ENCODE measurements at places on chromosomes 7 and 10.

GRCh38 chr10:59240582-59241183 is 64.2 kb downstream of the PHYHIPL start:
- DNase-seq, result peak; percentile 4

GRCh38 chr10:119348516-119349240 is 141.3 kb downstream of the GRK5 start:
- DNase-seq, result no peak

DNA sequence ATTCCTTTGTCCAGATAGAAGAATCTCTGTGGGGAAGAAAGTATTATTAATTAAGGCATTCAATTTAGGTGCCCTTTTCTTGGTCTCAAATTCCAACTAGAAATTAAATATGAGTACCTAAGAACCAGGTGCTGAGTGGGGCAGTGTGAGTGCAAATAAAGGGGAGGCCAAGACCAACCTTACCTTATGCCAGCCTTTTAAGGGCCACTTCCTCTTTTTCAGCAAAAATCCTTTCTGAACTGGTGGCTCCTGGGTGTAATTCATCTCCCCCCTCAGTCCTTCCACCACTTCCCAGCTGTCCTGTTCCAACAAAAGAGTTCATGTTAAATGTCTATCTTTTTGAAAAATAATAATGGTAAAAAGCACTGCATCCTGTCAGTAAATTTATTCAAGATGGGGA is 108.2 kb downstream of the OSBPL3 start:
- DNase-seq, result no peak

DNA sequence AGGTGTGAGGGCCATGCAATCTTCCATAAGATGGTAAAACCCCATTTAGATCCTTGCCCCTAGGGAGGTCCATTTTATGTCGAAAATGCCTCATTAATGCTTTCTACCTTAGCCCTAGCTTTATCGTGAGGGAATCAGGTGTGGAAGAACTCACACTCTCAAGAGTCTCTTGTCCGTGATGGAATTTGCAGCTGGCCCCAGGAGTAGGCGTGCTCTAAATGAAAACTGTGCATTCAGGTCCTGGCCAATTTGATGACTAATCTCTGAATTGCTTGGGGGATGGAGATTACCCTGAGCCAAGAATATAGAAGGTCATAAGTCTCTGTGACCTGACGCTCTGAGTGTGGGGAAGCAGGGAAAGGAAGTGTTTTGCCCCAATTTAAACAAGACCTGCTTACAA is 6.6 kb downstream of the C10orf90 start:
- DNase-seq, result no peak

DNA sequence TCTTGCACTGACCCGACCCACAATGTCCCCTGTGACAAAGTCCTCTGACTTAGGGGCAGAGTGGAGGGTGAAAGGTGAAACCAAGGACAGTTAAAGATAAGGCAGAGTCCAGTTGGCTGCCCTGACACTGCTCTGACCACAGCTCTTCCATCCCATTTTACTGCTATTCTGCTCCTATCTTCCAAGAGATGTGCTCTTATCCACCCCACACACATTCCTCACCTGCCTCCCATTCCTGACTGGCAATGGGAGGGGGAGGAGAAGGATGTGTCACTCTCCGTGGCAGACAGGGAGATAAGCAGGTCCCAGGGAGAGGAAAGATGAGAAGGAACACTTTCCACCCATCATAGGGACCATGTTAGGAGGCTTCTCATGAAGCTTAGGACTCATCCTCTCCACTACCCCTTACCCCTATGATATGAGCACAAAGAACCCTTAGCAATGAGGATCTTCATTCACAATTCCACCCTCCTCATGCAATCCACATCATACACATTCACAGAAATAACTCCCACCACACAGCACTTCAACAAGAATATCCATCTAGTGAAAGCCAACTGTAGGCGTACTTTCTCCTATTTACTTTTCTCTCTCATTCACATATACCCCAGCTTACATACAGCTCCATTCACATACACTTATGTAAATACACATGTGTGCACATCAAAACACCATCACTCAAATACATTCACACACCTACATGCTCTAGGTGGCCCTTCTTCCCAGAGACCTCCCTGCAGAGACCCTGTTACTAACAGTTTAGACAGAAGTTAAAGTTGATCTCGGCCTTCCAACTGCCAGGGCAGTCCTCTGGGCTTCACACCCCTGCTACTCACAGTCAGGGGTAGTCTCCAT is 6.6 kb downstream of the SYNPO2L start:
- no peak for DNase-seq

- DNase-seq, result peak; percentile 24
Observed at GRCh38 chr7:101884671-101885596, 67.5 kb downstream of the CUX1 start.

GRCh38 chr7:27250557-27251070 is 8.0 kb downstream of the EVX1 start:
- DNase-seq, result no peak

GRCh38 chr10:93115661-93116383 is 42.1 kb downstream of the CYP26A1 start:
- DNase-seq, result peak; percentile 85

DNA sequence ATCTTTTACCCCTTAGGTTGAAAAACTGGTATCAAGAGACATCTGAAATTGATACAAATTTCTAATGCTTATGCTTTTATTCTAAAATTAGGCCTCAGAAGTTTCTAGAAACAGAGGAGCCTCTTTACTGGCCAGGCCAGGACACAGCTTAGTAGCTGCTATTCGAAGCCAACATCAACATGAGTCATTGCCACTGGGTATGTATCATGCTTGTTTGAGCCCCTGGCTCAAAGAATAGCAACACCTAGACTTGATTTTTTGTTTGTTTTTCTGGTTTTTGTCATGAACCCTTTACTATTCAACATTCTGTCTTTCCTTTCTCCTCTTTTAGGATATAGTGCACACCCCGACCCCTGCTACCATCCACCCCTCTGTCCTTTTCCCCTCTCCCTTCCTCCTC is 90.9 kb upstream of the STK17A start:
- no peak for DNase-seq

DNA sequence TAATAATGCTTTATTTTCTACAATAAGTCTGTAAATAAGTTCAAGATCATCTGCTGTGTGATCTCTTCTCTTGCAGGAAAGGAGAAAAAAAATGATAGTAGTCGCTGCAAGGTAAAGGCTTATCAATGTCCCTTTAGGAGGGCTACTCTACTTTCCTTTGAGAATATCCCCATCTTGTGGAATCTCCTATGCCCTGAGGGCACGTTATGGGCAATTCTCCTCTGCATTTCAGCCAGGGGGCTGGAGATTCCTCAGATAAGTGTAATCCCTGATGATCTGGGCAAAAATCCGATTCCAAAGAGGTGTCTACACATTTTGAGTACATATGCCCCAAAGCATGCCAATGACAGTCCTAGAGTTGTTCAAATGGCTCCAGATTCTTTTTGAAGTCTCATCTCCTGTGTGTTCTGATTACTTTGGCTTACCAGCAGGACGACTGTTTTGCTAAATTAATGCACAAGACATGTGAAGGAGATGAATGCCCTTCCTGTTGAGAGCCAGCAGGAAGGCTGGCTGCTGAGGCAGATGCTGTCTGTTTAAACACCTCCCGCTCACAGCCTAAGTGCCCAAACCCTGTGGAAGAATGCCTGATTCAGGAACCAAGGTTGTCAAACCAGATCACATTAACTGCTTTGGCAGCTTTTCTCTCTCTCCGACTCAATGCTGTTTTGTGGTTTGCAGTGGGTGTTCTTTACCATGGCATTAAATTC is 171.2 kb upstream of the COL1A2 start:
- DNase-seq, result no peak

GRCh38 chr7:149869291-149869650 is 4.5 kb upstream of the ATP6V0E2 start:
- no peak for DNase-seq

GRCh38 chr10:49679480-49679893 is at the start of gene C10orf53:
Gene C10orf53, plus strand, starts transcription at chr10:49679651. Its CDS starts 47 bp downstream, at chr10:49679698.
- peak; percentile 73 for DNase-seq

GRCh38 chr10:116713846-116714245 is 28.5 kb downstream of the HSPA12A start:
- DNase-seq, result no peak

GRCh38 chr7:29471444-29472138 is 92.0 kb upstream of the PRR15 start:
- no peak for DNase-seq

GRCh38 chr7:154906736-154907355 is 96.1 kb downstream of the PAXIP1 start:
- no peak for DNase-seq

- no peak for DNase-seq
Observed at GRCh38 chr7:68014031-68014736, 1017.6 kb downstream of the TYW1 start.

DNA sequence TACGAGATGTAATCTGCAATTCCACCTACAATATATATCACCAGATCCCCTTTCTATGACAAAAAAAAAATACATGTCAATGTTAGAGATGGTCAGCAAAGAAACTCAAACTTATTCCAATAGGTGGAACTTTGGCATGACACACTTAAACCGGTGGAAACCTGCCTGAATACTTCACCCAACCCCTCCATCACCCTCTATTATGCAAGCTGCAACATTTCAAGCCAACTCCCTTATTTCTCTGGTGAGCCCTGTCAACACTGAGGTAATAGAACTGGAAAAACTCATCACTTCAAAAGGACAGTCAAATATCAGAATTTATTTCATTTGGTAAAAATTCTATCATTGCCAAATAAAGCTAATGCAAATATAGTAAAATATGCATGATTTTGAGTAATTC is 3.6 kb downstream of the ZNF438 start:
- no peak for DNase-seq

DNA sequence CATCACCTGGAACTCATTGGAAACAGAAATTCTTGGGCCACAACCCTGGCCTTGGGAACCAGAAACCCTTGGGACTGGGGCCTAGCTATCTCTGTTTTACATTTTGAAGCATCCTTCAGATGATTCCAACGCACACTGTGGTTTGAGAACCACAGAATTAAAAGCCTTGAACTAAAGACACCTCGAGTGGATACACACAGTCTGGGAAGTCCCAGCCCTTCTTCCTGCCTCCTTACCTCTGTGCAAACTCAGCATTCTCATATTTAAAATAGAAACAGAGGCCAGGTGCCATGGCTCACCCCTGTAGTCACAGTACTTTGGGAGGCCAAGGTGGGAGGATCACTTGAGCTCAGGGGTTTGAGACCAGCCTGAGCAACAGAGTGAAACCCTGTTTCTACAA is 12.9 kb downstream of the NPFFR1 start:
- DNase-seq, result peak; percentile 21

DNA sequence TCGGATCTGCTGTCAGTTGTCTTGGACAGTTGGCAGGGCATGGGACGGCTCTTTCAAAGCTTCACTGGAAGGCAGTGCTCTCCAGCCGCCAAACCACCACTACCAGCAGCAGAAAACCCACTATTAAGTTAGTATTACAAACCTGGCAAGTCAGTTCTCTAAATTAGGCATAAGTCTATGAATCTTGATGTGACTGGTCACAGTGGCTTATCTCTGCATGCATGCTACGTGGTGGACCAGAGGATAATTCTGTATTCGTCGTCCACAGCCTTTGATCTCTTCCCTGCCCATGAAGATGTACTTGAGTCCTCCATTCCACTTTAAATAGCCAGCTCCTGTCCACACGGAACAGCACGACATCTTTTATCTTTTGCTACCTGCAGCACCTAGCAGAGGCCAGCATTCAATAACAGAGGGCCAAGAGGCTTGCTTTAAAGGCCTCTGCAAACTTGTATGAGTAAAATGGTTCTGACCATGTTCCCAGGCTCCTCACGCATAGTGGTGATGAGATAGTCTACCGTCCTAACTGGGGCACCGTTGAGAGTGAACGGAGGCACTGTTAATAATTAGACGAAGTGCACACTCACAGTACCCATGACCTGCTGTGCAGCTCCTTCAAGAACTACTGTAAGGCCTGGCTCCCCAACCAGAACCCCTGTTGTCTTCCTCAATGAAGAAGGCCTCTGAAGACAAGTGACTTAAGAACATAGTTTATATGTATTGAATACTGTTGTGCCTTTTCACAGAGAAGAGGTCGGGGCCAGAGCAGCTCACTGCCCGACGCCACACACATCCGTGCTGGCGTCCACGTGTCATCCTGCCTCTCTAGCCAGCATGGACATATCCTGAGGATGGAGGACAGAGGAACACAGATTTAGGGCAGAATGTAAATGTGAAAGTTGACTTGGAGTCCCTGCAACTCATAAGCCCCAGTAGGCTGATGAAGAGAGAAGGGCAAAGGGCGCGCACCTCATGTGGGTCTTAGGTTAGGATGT is 1.0 kb downstream of the GPR146 start:
- DNase-seq, result no peak

GRCh38 chr7:149317986-149318672 is 56.1 kb downstream of the ZNF783 start:
- DNase-seq, result peak; percentile 46

- DNase-seq, result no peak
Observed at GRCh38 chr7:36314491-36314890, 75.2 kb upstream of the ANLN start.

GRCh38 chr7:97026715-97027426 is 2.2 kb upstream of the DLX5 start:
- DNase-seq, result no peak

DNA sequence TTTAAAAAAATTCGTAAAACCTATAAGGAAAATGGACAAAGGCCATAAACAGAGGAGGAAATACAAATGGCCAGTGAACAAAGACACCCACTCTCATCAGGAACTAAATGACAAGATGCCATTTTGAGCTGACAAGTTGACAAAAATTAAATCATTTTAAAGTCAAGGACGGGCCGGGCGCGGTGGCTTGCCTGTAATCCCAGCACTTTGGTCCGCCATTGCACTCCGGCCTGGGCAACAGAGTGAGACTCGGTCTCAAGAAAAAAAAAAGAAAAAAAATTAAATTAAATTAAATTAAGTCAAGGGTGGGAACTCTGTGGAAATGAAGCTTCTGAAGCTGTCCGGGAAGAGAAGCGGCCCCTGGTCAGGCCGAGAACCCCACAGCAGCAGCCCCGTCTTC is 1.2 kb upstream of the NOM1 start:
- DNase-seq, result no peak

DNA sequence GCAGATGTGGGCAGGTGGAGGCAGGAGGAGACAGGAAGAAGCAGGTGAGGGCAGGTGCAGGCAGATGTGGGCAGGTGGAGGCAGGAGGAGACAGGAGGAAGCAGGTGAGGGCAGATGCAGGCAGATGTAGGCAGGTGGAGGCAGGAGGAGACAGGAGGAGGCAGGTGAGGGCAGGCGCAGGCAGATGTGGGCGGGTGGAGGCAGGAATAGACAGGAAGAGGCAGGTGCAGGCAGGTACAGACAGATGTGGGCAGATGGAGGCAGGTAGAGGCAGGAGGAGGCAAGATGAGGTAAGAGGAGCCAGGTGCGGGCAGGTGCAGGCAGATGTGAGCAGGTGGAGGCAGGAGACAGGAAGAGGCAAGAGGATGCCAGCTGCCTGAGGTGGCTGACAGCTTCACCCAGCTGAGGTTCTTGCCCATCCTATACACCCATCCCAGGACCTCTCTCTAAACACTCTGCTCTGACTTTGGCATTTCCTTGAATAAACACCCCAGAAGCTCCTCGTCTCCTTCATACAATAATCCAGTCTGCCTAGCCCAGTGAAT is 33.0 kb downstream of the PTPRE start:
- no peak for DNase-seq

All from activated CD4-positive, alpha-beta T cell treated with anti-CD3 and anti-CD28 coated beads for 36 hours (primary cell).